Jurkat, Clone E6-1 (cell line): ENCODE measurements at places on chromosomes 2 and 18.
A peak's percentile ranks its signal among the peaks of the same experiment; 100 is the strongest.

- DNase-seq = no peak
Measured at GRCh38 chr2:222248256-222248655, 50.5 kb downstream of the PAX3 start.

GRCh38 chr2:234335661-234336228, 161.1 kb downstream of the ARL4C start:
- DNase-seq = no peak

GRCh38 chr2:56515399-56515798, 331.6 kb downstream of the CCDC85A start:
- DNase-seq = no peak

- DNase-seq = no peak
Measured at GRCh38 chr2:216636551-216637450, 3.6 kb downstream of the IGFBP2 start.

GRCh38 chr2:44056947-44057346, 61.2 kb upstream of the LRPPRC start:
- no peak for DNase-seq

DNA sequence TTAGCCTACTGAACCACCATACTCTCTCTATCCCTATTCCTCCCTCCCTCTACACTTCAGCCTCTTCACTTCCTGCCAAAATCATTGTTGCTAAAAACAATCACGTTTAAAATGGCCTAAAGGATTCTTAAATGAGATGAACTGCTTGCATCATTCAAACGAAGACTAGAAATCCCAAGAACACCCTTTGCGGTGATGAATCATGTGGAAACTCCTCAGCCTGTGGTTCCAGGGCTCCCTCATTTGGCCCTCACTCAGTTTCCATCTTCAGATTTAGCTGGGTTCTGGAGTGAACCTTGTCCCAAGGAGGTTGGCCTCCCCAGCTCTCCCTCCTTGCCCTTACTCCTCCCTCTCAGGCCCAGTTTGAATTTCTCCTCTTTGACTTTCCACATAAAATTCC, 125.6 kb upstream of the CDC42EP3 start:
- DNase-seq = no peak

GRCh38 chr2:219557791-219558785, 13.3 kb downstream of the OBSL1 start:
- no peak for DNase-seq

- DNase-seq = no peak
Measured at GRCh38 chr2:41405441-41405840, 642.4 kb upstream of the PKDCC start.

DNA sequence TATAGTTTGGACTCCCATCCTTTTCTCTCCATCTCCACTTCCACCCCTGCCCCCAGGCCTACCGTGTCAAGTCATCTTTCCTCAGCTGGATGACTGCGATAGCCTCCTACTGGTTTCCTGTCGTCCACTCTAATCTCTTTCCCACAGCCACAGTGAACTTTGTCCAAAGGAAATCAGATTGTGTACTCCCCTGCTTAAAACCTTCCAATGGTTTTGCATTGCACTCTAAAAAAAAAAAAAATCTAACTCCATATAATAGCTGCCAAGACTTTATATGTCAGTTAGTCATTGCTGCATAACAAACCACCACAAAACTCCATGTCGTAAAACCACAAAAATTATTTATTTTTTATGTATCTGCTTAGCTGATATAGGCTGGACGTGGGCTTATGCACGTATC, 160.2 kb upstream of the CCDC68 start:
- no peak for DNase-seq

GRCh38 chr2:182191061-182191460, 205.4 kb downstream of the PPP1R1C start:
- no peak for DNase-seq

GRCh38 chr2:200588076-200588678, 2.4 kb downstream of the AOX1 start:
- DNase-seq = no peak

DNA sequence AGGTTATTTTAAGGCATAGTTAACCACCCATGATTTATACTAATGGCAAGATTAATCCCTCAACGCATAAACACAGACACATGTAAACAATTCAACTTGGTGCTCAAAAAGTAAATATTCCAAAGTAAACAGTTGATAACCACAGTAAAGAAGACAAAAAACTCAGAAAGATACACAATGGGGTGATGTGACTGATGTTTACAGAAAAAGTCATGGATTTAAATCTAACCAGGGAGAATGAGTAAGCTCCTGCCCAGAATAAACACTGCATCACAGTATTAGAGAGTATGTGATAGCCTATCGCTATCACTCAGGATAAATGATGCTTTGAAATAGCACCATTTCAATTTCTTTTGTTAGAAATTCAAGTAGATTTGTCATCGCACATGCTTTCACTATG, 49.3 kb downstream of the HIBCH start:
- no peak for DNase-seq

- no peak for DNase-seq
Measured at GRCh38 chr2:222794585-222795449, 66.0 kb upstream of the ACSL3 start.

- DNase-seq = no peak
Measured at GRCh38 chr2:234372506-234372905, 124.4 kb downstream of the ARL4C start.

GRCh38 chr2:109193807-109194619, 65.0 kb downstream of the SH3RF3 start:
- DNase-seq = peak; percentile 21

- peak; percentile 12 for DNase-seq
Measured at GRCh38 chr2:37324786-37325624, at the start of gene PRKD3. Gene PRKD3, minus strand, starts transcription at chr2:37324833. Its CDS starts 8,309 bp downstream, at chr2:37316524.

- no peak for DNase-seq
Measured at GRCh38 chr18:3671176-3671575, 221.2 kb downstream of the TGIF1 start.

- no peak for DNase-seq
Measured at GRCh38 chr2:28662044-28662443, 89.6 kb upstream of the PPP1CB start.

GRCh38 chr2:241271706-241272302, 43.7 kb downstream of the HDLBP start:
- DNase-seq = no peak

DNA sequence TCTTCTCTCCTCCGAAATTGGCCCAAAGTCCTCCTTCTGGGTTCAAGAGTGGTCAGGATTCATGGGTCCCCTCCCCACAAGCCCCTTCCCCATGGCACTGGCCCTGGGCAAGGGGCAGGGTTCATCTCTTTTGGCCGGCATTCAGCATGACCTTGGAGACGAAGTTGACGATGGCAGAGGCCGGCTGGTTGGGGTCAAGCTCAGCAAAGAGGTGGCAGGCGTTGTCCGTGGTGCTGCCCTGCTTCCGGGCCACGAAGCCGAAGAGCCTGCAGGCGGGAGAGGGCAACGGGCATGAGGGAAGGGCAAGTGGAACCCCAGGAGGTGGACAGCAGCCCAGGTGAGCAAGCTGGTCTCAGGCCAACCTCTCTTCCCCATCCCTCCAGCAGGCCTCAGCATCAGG, 198.5 kb downstream of the TNS1 start:
- no peak for DNase-seq

DNA sequence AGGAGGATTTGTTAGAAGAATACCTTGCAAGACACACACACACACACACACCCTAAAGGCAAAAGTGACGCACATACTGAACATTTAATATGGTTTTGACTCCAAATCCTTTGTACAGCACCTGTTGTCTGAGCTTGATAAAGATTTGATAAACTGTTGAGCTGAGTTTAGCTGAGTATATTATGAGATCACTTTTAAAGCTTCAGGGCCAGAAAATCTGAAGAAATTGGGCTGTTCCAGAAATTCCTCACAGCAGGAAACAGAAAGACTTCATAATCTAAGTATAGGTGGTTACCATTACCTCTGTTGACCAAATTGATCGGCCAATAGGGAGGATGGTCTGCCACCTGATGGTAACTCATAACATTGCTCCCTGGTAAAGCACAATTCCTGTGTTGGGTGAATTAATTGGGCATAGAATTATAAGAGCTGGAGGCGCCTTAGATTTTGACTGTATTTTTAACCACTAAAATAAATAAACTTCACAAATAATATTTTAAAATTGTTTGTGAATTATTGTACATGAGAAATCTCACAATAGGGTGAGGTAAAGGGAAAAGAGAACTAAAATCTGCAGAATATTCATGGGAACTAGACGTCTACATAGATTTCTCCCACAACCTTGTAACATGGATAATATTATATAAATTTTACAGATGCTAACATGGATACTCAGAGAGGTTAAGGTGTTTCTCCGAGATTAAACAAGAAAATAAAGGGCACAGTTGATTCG, 21.8 kb upstream of the RPIA start:
- peak; percentile 19 for DNase-seq

DNA sequence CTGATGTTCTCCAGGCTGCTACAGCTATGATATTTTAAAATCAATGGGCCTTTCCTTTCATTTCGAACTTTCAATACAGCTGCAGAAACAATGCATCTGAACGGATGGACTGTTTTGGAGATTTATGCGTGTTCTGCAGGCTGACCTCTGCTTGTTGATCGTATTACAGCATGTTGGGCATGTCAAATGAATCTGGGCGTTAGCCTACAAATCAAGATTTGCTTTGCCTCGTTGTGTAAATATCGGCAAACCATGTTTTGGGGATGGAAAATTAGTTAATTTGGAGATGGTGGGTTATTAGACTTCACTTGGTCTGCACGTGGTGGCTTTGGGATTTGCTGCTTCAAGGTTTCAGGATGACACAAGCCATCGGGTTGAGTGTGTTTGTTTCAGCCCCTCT, 129.3 kb downstream of the AGAP1 start:
- DNase-seq = no peak

- DNase-seq = no peak
Measured at GRCh38 chr2:234789556-234790325, 162.1 kb upstream of the SH3BP4 start.

DNA sequence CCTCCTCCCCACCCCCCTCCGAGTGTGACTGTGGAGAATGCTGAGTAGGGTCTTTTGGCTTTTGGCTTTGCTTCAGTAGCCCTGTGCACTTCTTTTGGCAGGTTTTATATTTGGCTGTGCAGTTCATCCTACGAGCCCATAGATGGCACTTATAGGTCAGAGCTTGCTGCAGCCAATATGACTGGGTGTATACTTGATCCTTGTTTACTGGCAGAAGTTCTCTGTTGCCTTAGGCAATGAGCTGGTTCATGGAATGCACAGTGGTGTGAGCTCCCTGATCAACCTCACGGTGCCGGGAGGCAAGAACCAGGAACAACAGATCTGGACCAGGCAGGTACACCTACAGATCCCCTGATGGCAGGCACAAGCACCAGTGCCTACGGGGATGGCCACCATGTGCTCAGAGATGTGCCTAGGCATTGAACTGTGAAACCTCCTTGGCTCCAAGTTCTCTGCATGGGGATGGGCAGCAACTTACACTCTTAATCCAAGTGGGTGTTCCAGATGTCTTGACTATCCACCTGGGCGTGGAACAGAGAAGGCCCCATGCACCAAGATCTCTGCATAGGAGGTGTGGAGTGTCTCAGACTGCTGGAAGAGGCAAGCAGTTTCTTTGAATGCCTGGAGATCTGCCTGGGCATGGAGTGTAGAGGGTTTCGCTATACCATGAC, 190.4 kb downstream of the KIAA1328 start:
- peak; percentile 6 for DNase-seq

GRCh38 chr2:197238043-197238365, 72.6 kb downstream of the ANKRD44 start:
- no peak for DNase-seq

- DNase-seq = no peak
Measured at GRCh38 chr18:10376731-10377130, 77.7 kb upstream of the APCDD1 start.

DNA sequence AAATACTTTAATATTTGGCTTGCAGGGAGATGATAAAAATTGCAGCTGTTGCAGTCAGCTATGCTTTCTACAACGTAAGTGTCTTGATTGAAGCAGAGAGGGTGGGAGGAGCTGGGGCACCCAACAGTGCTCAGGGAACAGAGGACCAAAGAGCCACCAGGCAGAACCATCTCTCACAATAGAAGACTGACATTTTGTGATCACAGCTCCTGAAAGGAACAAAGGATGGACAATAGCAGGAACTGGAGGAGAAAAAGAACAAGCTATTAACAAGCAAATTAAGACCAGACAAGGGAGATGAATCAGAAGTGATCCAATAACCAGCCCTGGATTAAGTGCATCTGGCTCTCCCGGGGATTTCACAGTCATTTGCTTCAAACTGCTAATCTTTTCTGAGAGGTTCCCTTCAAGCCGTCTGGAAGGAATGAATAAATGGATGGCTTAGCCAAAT, 65.7 kb upstream of the SMAD2 start:
- DNase-seq = no peak

- DNase-seq = no peak
Measured at GRCh38 chr18:27673861-27674260, 488.8 kb upstream of the CHST9 start.

- no peak for DNase-seq
Measured at GRCh38 chr2:45177870-45178269, 168.6 kb upstream of the SIX2 start.

DNA sequence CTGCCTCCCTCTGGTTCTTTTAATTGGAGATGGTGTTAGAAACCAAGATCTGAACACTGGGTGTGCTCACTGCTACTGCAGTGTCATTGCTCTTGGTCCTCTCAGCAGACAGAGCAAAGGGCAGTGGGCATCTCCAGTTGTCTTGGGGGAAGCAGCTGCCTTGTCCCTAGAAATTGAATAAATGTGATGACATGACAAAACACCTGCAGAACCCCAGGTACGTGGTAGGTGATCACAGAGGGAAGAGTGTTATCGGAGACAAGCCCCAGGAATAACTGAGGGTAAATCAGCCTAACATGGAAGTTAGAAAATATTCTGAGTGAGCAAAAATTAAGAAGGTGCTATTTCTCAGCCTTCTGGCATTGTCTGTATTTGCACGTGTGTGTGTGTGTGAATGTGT, 311.9 kb upstream of the HDAC4 start:
- no peak for DNase-seq

- DNase-seq = no peak
Measured at GRCh38 chr2:111191877-111192276, 71.2 kb downstream of the BCL2L11 start.

- DNase-seq = no peak
Measured at GRCh38 chr2:228649447-228649846, 468.0 kb upstream of the SPHKAP start.

DNA sequence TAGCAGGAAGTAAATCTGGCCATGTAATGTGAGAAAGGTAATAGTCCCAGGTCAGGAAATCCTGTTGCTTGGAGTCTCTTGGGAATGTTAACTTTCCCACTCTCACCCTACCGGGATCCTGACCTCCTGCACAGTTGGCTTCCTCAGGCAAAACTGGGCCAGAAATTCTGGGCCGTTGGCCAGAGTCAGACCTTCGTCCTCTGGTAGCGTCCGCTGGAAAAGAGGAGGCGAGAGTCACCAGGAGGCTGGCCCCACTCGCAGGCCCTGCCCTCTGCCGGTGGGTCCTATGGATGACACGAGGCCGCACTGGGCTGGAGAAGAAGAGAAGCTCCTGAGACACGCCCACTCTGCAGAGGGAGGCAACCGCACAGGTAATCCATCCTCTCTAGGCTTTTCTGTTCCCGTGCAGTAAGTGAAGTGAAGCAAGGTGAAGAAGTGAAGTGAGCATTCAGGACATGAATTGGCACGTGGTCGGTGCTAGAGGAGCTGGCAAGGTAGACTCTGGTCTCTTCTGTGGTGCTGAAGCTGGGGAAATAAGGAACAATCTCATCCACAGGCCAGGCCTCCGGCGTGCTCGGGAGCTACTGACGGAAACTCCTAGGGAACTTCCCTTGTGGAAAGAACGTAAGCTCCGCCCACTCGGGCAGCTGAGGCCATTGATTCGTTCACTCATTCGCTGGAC, 182.7 kb upstream of the GLI2 start:
- peak; percentile 6 for DNase-seq
